T-cell (primary cell): ENCODE measurements at places on chromosomes 6 and 20.

GRCh38 chr20:62411479-62412193 is 4.6 kb upstream of the CABLES2 start:
- no peak for DNase-seq

DNA sequence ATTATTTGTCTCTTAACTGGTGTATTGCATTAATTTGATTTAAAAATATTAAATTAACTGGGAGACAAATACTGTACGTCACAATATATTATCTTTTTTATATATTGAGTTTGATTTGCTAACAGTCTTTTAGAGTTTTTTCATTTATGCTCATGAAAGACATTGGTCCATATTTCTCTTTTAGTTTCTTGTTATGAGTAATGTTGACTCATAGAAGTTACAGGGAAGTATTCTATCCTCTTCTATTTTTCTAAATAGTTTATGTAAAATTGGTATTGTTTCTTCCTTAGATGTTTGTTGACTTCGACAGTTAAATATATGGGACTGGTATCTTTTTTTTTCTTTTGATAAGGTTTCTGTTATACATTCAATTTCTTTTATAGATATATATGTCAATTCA is 1115.6 kb upstream of the CITED2 start:
- no peak for DNase-seq

DNA sequence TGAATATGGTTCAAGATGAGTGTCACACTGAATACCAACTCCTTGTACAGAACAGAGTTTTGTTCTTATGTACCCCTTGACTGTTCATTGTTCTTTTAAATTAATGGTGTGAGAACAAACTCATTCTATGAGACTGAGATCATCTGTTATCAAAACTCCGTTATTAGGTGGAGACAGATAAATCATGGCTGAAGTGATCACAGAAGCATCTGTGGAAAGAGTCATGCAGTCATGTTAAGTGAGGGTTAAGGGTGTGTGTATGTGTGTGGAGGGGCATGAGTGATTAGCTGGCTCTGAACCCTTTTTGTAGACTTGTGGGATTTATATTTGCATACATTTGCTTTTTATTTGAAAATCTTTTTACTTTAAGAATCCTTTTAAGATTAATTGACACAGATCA is 24.7 kb downstream of the ADGRG6 start:
- DNase-seq: no peak

DNA sequence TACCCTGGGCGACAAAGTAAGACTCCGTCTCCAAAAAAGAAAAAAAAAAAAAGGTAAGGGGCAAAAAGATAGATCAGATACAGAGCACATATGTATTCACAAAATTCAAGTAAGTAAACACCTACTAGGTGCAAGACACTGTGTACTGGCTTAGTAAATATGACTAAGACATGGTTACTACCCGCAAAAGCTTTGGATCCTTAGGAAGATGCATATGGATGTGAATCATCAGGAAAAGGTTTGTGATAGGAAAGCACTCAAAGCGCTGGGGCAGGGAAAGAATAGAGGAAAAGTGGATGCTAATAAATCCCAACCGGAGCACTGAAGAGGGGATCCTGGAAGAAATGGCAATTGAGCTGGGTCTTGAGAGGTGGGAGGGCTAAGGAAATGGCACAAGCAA is 118.8 kb upstream of the FAM184A start:
- DNase-seq: no peak

DNA sequence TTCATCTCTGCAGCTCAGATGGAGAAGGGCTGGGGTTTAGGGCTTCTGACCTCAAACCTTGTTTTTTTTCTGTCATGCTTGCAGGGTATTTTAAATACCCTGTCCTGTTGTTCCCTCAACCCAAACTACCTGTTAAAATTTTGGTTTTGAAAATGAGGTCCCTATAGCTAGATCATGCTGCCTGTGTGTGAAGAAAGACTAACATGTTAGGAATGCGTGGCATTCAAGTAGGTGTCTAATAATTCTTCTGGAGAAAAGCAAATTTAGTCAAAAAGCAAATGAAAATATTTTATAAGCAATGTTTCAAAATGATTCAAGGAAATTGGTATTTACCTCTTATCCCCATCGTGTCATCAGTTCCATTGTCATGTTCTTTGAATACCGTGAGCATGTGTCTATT is 77.2 kb upstream of the C20orf144 start:
- no peak for DNase-seq

DNA sequence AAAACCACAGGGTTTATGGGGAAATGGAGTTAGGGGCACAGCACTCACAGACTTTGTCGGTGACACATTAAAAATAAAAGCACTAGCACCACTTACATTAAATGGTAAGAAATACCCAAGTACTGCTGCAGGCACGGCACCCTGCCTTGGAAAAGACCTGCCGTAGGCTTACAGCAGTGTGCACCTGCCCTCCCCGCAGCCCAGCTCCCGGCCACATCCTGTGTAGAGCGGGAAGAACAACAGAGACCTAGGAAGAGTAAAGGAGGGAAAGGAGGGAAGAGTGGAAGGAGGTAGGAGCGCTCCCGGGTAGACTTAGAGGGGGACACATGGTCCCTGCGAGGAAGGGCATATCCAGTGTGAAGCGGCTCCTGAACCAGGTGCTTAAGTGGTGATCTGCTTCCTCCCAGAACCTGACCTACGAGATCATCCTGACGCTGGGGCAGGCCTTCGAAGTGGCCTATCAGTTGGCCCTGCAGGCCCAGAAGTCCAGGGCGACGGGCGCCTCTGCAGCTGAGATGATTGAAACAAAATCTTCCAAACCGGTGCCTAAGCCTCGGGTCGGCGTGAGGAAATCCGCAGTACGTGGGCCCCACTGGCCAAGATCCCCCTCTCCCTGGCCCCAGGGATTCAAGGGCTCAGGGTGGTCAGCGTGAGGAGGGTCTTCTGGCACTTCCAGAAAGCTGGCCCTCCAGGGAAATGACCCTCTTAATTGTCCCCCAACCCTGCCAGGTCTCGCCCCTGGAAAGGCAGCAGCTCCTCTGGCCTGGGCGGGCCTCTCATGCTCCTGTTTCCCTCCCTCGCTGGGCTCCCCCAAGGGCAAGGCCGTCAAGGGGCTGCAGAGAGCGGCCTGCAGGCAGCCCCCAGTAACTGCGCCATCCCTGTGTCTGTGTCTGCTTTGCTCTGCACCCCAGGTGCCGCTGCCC is 55.5 kb downstream of the TCP11 start:
- DNase-seq: no peak

DNA sequence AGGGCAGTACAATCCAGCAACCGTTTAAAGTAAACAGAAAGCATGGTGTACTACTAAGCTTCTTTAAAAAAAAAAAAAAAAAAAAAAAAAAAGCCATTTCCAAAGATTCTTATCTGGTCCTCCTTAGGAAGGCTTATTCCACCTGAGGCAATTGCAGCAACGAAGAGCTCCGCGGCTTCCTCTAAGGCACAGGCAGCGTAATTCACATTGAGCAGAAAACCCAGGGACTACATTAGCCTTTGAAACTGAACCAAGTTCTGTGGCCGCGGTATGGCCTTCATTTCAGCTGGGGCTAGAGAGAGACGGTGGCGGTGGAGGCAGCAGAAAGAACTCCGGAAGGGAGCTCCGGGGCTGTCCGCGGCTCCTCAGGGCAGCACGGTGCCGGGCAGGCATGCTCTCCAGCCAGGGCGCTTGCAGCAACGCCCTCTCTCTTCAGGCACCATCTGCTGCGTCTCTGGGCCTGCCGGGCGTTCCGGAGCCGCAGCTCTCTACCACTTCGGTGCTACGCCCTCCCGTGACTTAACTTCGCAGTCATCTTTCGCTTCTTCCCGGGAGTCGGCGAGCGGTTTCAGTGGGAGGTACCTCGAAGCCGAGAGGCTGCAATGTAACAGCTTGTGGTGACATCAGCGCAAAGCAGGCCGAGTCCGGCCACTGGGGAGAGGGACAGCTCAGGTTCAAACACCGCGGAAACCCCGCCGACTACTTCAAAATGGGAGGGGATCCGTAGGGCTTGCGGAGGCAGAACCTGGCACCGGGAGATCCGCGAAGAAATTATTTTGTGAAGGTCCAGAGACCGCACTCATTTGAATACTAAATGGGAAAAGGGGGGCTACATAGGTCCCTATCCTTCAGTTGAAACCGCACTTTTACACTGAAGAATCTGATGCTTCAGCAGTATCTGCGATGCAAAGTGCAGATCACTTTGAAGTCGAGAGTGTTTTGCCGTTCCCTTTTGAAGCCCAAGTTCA is 100.0 kb downstream of the DST start:
- DNase-seq: peak; percentile 39

- DNase-seq: no peak
Observed at GRCh38 chr6:168498161-168498843, 57.3 kb downstream of the SMOC2 start.

DNA sequence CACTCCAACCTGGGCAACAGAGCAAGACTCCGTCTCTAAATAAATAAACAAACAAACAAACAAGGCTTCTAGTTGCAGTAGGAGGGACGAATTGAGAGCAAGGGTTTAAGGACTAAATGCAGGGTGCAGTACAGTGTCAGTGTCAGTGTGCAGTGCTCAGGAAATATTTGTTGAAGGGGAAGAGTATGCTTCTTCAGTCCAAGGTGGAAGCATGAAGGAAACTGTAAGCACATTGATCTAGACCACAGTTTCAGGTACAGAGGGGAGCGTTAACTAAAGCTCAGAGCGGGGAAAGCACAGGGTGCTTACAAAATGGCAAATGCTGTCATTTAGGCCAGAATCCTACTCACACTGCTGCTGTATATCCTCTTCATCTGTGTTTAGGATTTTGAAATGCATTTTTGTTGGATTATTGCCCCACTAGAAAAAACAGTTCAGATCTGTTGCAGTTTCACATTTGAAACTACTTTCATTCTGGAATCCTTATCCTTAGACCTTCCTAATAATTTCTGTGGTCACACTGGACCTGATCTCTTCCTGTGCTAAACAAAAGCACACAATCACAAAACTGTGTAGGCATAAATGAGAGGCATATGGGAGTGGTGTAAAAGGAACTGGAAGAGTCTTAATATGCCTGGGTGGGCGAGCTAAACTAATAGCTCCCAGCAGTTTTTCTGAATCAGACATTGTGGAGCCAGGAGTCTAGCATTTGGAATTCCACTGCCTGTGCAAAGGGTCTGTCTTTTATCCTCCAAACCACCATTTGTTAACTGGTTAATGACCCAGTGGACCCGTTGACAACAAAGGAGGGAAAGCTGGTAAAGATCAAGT is 41.4 kb downstream of the CBFA2T2 start:
- no peak for DNase-seq

DNA sequence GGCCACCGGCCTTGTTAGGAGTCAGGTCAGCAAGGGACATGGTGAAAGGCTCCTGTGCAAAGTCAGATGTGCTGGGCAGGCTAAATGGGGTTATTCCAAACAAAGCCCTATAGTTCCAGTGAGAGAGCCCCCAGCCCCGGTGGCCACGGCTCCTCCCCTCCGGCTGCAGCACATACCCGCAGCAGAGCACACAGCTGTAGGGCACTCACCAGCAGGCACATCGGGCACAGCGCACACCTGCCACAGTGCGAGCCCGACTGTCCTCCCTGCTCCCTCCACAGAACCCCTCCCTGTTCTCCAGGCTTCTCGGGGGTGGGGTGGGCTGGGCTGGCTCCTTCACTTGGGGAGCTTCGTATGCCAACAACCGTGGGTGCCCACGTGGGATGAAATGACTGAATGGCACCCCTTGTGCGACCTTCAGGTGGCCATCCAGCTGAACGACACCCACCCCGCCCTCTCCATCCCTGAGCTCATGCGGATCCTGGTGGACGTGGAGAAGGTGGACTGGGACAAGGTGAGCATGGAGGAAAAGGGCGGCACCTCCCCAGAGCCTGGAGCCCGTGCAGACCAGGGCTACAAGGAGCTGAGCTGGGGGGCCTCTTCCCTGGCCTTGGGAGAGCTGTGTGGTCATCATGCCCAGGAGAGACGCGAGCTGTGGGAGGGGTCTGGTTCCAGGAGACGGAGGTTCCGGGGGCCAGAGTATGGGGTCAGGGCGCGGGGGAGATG is 30.9 kb downstream of the PYGB start:
- no peak for DNase-seq

DNA sequence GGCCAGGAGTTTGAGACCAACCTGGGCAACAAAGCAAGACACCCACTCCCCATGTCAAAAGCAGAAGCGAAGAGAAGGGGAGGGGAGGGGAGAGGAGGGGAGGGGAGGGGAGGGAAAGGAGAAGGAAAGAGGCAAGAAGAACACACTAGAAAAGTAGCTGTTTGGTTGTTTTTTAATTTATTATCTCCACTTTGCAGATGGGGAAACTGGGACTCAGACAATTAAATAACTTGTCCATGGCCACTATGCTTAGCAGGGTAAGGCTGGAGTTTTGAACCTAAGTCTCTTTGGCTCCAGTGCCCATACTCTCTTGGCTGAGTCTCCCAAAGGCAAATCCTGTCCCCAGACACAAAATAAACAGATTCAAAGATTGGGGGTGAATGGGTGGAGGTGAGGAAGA is 12.4 kb upstream of the GHRH start:
- no peak for DNase-seq

GRCh38 chr6:81814370-81815076 is 62.0 kb upstream of the TENT5A start:
- DNase-seq: no peak

DNA sequence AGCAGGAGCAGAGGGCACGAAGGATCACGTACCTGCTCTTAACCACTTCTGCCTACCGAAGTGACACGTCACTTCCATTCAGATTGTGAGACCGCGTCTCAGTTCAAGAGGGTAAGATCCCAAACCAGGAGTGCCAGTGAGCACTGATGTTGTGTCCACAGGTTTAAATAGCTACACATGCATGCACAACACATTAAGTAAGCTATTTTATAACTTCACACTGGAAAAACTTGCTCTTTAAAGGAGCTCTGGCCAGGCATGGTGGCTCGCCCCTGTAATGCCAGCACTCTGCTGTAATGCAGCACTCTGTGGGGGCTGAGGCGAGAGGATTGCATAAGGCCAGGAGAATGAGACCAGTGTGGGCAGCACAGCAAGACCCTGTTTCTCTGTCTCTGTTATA is 21.1 kb downstream of the ABHD12 start:
- DNase-seq: no peak

- DNase-seq: no peak
Observed at GRCh38 chr6:4446982-4447381, 311.6 kb upstream of the ECI2 start.

DNA sequence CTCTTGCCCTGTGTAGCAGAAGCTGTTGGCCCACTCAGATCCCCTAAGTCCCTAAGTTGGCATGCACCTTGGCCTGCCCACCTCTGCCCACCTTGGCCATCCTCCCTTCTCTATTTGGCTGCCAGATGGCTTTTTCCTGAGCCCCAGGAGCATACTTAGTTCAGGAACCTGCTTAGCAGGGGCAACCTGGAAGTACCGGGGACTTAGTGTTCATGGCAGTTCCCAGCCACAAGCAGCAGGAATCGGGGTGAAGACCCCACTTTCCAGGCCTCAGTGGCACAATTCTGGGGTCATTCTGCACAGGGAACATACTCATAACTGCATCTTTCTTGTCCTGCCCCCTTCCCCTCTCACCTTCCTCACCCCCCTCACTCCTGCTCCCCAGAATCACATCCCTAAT is 158.0 kb upstream of the PMEPA1 start:
- no peak for DNase-seq

- DNase-seq: peak; percentile 47
Observed at GRCh38 chr6:36130667-36131510, 576 bp downstream of the MAPK13 start.
